ENCODE measurements at places on chromosomes 16 and 17.
A peak's percentile ranks its signal among the peaks of the same experiment; 100 is the strongest.

DNA sequence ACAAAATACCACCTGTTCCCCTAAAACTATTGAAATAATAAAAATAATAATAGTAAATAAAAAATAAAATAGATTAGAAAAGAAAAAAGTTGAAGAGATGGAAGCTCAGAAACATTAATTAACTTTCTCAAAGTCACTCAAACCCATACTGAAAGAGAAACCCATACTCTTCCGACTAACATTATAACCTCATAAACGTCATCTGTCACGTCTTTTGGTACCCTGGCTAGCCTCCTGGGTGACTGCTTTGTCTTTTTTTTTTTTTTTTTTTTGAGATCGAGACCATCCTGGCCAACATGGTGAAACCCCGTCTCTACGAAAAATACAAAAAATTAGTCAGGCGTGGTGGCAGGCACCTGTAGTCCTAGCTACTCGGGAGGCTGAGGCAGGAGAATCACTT, 7.6 kb downstream of the SLFN12L start:
- DNase-seq: no peak

GRCh38 chr16:73142053-73142854, 94.3 kb upstream of the ZFHX3 start:
- no peak for DNase-seq

DNA sequence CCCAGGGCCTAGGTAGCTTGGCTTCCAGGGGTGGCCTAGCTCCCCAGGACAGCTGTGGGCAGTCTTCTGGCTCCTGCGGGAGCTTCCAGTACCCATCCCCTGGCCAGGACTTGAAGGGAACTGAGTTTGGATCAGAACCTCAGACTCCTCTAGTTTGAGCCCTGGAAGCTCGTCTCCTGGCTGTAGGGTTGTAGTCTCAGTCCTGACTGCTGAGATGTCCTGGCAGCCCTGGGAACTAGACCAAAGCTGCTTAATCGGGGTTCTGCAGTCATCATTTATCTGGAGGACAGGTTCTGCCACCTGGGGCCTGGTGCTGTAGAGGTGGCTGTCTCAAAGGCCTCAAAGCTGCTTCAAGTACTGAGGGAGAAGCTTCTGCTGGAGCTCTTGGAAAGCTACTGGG, 163.7 kb downstream of the WSCD1 start:
- no peak for DNase-seq

DNA sequence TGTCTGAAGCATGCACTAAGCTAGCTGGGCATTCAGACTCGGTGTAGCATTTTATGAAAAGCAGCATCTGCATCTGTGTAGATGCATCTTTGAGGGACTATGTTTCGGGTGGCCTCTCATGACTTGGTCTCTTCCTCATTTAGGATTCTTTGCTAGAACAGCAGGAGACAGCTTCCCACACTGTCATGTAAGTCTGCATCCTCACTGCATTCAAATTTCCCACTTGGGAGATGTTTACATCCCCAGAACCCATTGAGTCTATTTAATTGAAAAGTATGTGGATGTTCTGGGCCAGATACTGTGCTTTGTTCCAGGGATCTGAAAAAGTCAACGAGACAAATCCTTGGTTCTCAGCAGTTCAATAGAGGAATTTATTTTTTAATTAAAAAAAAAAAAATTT, 198.6 kb upstream of the EEF2KMT start:
- DNase-seq: no peak

GRCh38 chr16:57941016-57941664, 29.8 kb downstream of the CNGB1 start:
- DNase-seq: no peak

DNA sequence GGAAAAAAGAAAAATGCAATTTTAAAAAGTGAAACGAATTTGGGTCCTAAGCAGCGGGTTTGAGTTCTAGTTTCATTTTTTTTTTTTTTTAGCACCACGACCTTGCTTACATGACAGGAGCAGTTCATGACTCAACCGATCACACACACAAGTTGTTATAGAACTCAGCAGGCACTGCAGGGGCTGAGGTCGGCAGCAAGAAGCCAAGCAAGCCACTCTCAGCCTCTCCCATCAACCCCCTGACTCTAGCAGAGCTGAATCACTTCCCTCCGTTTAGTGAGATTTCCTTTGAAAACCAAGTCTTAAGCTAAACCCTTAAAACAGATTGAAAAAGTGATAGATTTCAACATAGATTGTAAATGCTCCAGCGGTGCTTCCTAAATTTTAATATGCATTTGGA, 520.8 kb downstream of the HAPSTR1 start:
- no peak for DNase-seq

DNA sequence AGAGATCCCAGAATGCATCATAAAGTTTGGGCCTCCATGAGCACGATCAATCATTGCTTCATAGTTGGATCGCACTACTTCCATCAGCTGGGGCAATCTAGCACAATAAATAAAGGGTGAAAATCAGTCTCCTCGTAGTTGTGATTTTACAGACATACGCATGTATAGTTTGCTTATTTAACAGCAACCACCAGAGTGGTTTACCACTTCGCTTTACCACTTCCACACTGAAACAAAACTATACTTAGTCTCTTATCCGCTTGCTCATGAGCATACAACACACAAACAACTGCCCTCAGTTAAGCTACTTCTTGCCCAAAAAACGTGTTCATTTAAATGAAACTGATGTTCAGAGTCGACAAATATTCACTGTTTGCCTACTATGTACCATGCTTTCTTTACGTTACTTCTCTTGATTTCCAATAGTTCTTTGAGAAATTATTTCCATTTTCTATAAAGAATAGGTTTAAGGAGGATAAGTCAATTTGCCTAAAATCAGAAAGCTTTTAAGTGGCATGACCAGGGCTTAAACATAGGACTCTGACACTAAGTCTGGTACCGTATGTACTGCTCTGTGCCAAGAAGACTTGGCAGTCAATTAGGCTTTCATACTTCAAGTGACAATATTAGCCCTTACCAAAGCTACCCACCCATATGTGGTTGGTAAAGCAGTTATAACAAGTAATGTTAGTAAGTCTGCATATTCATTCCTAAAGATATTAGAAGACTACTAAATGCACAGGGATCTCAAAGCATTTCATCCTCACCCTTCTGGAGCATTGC, 22.0 kb downstream of the SETD6 start:
- no peak for DNase-seq

DNA sequence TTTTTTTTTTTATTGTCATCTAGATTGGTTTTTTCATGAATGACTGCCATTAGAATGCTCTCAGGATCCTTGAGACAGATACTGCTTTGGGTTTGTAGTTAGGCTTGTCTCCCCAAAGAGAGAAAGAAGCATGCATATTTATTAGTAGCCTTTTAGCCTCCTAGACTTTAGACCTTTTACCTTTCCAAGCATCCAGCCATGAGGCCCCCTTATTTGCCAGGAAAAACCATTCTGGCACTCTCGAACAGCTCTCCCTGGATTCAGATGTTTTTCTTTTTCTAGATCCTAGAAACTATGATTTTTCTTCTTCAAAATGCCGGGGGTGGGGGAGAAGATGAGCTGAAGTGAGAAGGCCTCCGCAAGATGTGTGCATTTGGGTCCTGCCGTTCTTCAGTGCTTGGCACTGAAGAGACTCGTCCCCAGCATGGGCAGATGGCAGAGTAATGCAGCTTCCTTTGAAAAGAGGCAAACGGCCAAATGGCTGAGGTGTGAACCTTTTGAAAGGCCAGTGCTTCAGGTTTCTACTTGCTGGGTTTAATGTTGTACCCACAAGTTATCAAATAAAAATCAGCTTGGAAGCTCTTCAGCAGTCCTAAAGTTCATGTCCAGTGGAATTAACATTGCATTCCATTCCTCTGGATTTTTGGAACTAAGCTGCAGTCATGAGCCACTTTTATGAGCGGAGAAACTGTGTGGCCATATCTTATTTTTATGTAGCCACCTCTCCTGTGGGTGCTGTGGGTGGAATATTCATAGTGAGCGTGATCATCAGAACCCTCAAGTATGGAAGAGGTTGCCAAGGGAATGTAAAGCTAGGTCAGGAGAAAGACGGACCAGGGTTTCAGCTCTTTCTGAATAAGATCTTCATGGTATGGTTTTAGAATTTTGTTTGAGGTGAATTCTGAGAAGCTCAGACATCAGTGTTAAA, 7.2 kb downstream of the SOCS7 start:
- DNase-seq: no peak

GRCh38 chr16:79261481-79261940, 339.0 kb downstream of the MAF start:
- DNase-seq: peak; percentile 32

DNA sequence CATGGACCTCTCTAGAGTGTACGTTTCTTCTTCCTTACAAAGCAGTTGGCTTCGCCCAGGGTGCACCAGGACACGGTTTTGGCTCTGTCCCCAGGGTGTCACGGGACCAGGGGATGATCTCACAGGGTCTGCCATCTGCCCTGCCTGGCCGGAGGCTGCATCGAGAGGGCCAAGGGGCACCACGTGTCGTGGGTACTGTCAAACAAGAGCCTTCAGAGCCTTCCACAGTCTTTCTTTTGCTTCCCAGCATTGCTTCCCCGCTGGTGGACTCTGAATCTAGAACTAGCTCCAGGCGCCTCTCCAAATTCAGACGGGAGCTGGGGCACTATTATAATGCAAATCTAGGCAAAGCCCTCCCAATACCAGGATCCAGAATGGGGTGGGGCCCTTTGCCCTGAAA, 47.9 kb downstream of the MAPT start:
- DNase-seq: no peak

DNA sequence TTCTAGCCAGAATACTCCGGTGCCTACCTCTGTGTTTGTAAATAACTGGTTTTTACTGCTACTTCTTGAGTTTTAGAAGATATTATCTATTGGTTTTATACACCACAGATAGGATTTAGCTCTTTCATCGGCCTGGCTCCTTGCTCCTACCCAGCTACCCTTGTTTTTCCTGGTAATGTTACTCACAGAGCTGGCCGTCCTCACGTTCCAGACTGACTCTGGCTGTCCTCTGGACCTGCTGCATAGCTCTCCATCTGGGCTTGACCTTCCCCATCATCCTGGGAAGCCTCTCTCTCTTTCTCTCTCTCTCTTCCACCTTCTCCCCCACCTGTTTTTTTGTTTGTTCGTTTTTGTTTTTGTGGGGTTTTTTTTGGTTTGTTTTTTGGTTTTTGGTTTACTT, 51.5 kb downstream of the MPRIP start:
- DNase-seq: no peak

DNA sequence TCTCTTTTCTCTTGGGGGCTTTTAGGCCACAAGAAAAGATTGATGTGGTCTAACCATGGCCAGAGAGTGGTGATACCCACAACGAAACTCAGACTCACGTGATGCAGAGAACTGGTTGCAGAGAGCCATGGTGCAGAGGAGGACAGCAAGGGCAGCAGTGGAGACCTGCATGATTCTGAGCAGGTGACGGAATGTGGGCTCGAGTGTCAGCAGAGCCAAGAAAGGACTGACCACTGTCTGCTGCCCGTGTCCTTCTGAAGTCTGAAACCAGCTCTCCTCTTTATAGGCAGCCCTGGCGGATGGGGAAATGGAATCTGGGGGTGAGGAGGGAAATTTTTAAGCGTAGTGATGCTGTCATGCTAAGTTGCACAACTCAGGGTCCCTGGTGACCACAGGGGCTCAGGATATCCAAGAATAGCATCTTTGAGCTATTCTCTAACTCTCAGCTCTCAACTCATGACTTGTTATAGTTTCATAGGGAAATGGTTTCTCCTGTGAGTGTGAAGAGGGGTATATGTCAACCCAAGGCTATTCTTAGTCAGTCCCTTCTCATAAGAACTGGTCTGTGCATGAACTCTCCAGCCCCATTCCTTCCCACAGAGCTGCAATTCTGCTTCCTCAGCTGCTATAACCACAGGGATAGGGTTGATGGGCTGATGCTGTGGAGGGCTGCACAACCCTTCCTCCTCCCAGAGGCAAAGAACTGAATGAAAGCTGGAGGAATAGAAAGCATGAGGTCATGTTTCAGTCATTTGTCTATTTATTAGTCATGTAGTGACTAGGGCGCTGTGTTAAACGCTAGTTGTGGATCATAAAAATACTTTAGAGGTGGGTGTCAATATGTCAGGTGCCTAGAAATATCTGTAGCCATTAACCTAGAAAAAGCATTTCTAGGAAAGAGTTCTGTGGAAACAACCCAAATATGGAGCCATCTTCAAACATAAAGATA, at the start of gene CCL3:
Gene CCL3 (minus strand): TSS at position 256 of the 949 bp plus-strand sequence. CDS start 85 bp downstream, at position 171.
- no peak for DNase-seq
